ENCODE measurements at places on chromosomes 2 and 18.

DNA sequence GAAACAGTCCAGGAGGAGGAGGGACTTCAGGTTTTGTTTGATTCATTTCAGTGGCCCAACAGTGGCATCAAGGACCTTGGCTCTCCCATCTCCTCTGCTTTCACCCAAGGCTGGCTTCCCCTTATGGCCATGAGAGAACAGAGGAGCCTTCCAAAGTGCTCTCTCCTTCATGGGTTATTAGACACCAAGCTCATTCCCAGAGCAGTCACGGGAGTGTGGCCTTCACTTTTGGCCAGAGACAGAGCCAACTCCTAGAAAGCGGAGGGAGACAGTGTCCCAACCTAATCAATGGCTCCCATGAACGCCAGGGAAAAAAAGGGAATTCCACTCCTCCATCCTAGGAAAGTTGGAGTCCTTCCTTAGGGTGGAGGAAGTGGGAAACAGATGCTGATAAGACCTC lies 871 bp upstream of the DUSP28 start:
- DNase-seq = no peak

DNA sequence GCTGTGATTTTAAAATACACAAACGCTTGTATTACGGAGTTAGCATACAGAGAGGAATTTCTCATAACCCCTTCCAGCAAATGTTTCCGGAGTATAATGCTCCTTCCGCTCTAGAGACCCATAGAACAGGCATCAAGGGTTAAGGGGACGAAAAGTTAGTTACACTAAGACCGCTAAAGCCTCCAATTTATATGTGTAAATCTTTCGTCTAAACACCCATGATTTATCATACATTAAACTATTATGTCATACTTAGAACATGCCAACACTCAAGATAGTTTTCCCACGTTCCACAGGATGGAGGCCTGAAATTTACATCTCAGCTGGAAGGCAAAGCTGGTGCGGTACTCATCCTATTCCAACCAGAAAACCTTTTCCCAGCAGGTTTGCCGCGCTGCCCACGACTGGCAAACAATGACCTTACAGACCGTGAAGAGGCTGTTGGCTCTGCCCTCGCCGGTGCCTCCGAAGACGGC lies 650 bp downstream of the ORMDL1 start:
- DNase-seq = no peak

GRCh38 chr18:37666991-37667390 lies 101.4 kb upstream of the CELF4 start:
- no peak for DNase-seq

- DNase-seq = no peak
Measured at GRCh38 chr2:43454791-43455190, 141.0 kb downstream of the THADA start.

GRCh38 chr2:210158236-210158635 lies 13.0 kb downstream of the KANSL1L start:
- no peak for DNase-seq

DNA sequence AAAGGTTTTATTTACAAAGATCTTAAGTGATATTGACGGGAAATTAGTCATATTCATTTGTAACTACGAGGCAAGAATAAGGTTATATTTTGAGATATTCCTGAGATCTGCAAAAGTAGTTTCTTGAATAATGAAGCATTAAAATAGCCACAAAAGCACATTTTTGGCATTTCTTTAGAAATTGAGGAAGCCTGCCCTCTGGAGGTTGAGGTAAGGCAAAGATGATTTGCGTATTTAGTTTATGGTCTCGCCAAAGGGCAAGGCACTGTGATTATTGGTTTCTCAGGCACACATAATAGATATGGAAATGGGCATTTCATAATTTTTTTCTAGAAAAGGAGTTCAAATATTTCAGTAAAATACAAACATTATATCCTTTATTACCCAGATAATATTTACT lies 143.7 kb upstream of the RPRM start:
- DNase-seq = no peak
